ENCODE measurements at places on chromosomes 16 and 17. TPM values are rescaled to one million over a fixed set of nuclear protein-coding genes. Genes with fewer than 3 reads are reported as not detected.

SOCS3 gene
- total RNA-seq, result 9.6 TPM

GRCh38 chr16:58307583-58308312, 12.9 kb upstream of the PRSS54 start:
- DNase-seq, result no peak

DNA sequence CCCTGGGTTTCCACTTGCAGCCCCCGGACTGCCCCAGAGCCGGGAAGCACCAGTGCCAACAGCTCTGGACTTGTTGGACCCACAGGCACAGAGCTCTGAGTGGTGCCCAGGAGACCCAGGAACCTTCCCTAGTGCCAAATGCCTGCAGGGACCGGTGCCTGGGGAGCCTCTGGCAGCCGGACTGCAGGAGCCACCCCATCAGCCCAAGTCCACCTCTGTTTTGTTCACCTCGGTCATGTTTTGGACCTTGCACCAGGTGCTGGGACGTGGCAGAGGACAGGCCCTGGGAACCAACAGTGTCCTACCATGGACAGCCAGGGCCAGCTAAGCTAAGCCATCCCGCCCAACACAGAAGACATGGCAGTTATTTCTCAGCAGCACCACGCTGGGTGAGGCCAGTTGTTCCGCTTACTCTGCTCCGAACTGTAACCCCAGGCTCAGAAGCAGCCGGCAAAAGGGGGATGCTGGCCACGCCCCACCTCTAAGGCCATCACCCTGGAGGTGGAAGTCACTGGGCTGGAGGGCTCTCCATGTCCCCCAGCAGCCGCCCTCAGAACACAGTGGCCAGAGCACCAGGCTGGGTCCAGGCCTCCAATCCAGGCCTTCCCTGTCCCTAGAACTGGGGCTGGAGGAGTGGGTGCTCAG, 79.8 kb downstream of the AMFR start:
- DNase-seq, result no peak

DNA sequence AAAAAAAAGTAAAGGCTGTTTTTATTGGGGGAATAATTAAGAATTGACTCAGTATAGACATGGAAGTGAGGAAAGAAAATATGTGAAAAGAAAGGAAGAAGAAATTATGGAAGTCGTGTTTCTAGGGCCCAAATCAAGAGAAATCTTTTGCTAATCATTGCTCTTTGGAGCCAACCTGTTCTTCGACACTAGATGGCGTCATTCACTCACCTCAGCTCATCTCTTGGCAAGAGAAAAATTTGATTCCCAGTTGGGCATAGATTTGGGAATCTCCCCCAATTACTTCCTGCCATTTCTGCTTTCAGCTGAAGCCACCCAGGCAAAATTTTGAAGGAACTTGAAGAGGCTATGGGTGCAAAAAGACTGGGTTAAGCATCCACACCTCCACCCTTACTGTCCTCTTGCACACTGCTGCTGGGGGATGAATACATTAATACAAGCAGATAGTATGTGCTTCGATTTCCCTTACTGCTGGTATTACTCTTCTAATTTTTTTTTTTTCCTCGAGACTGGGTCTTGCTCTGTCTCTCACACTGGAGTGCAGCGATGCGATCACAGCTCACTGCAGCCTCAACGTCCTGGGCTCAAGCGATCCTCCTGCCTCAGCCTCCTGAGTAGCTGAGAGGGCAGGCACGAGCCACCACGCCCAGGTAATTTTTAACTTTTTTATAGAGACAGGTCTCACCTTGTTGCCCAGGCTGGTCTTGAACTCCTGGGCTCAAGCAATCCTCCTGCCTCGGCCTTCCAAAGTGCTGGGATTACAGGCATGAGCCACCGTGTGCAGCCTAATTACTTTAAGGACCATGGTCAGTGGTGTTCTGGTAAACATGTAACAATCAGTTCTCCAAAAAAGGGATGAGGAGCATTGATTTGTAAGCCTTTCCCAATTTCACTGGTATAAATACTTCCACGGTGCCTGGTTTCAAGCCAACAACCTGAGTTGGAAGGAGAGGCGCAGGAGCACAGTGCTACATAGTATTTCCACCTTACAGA, 13.5 kb downstream of the PSMD7 start:
- no peak for DNase-seq

GRCh38 chr17:799261-799660, 17.1 kb downstream of the MRM3 start:
- no peak for DNase-seq
